ENCODE measurements at places on chromosomes 13 and 19.
A peak's percentile ranks its signal among the peaks of the same experiment; 100 is the strongest.

DNA sequence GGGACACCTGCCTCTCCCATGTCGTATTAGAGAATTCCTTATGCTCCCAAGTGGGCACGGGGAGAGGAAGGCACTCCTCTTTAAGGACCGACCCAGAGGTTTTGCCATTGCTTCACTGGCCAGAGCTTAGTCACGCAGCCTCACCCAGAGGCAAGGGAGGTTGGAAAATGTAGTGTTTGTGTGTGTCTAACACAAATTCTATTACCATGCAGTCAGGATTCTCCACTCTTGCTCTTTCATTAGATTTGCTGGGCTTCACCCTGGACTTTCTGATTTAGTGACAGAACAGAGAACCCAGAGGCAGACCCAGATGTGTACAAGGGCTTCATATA, 14.6 kb upstream of the NCCRP1 start:
- no peak for DNase-seq

GRCh38 chr19:18736415-18737336, 53.2 kb downstream of the CRTC1 start:
- DNase-seq: no peak

DNA sequence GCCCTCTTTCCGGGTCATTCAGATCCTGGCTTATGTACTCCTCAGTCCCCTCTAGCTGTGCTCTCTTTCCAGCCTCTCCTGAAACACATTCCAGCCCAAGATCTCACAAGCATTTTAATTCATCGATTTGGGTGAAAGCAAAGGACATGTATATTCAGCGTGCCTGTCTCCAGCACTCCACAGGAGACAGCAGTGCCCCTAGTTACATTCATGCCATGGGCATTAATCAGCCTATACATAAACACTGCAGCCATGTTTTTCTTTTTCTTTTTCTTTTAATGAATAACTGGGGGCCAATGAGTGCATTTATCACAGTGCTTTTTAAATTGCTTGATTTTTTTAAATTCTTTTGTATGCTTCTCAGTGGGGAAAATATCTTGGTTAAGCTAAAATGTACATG, 199.1 kb downstream of the DCT start:
- DNase-seq: no peak

- peak; percentile 88 for DNase-seq
These were observed 5.8 kb downstream of the FTL start for GRCh38 chr19:48970923-48971395.

GRCh38 chr19:46821512-46822409, 28.9 kb downstream of the AP2S1 start:
- DNase-seq: no peak

DNA sequence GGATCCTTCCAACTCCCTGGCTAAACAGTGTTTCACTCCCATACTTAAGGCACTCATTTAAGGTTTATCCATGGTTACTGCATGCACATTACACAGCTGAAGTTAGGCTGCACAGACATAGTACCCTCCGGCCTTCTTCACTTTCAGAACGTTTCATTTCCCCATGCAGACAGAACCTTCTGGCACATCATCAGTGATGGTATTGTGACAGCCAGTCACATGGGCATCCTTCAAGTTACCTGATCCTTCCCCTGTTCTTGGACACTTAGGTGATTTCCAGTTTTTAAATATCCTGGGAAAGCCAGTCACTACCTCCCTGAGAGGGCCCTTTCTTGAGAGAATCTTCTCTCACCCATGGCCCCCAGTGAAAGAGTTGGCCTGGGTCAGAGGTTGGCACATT, 9.1 kb downstream of the SMIM7 start:
- DNase-seq: no peak

GRCh38 chr13:43303033-43303729, 279.8 kb downstream of the DNAJC15 start:
- peak; percentile 51 for DNase-seq

DNA sequence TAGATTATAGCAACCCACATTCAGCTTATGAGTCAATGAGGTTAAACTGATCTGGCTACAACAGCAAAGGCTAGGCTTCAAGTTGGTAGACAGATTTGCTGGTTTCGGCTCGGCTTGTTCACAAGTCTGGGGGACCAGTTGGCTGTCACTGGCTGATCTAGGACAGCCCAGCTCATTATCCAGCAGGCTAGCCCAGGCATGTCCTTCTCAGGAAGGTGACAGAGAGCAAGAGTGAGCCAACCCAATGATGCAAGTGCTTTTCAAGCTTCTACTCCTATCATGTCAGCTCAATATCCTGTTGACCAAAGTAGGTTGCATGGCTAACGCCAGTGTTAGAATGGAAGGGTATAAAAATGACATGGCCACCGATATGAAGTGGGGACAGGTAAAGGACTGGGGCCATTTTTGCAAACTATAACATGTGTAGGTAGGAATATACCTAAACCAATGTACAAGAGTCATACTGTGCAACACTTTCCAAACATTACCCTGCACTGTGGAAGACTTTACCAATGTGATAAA, 220.9 kb upstream of the SOX21 start:
- DNase-seq: no peak

GRCh38 chr13:66139250-66139649, 1090.9 kb downstream of the PCDH9 start:
- no peak for DNase-seq

GRCh38 chr19:17944301-17944700, 11.5 kb downstream of the CCDC124 start:
- no peak for DNase-seq

GRCh38 chr13:30619731-30620130, 2.0 kb downstream of the USPL1 start:
- no peak for DNase-seq

DNA sequence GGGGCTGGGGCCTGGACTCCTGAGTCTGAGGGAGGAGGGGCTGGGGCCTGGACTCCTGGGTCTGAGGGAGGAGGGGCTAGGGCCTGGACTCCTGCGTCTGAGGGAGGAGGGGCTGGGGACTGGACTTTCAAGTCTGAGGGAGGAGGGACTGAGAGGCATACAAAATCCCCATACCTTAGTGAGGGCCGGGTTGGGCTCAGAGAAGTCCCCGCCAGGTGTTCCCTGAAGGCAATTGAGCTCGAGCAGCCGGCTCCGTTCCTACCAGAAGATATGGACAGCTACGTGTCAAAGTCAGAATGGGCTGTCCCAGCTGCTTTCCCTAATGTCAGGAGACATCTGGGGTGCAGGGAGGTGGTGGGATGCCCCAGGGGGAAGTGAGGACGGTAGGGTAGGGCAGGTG, 9.5 kb downstream of the PHLDB3 start:
- DNase-seq: no peak

- DNase-seq: no peak
These were observed 92.8 kb downstream of the EPSTI1 start for GRCh38 chr13:42899266-42899665.

DNA sequence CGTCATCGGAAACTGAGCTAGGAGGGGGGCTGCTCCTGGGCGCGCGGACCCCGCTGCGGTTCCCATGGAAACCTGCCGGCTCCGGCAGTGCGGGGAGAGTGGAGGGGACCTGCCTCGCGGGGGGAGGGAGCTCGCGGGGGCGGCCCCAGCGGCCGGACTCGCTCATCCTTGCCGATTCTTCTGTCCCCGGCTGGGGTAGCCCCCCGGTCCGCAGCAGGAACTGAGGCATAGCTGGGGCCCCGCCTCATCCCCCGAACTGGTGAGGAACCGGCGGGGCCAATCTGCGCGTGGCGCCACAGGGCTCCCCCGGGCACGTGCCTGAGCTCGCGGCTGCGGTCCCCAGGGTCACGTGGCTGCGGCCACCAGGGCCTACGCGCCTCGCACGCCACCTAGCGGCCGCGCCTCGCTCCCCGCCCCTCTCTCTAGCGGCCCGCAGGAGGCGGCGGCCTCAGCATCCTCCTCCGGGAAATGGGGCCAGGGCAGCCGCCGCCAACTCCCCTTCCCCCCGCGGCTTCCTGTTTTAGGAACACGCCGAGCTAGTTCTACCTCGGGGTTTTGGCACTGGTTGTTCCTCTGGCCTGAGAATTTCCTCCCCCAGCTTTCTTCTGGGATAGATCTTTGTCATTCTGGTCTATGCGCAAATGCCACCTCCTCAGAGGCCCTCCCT, 1.7 kb upstream of the ELAVL3 start:
- peak; percentile 76 for DNase-seq

- DNase-seq: no peak
These were observed 53.7 kb downstream of the DPF1 start for GRCh38 chr19:38170334-38170733.

DNA sequence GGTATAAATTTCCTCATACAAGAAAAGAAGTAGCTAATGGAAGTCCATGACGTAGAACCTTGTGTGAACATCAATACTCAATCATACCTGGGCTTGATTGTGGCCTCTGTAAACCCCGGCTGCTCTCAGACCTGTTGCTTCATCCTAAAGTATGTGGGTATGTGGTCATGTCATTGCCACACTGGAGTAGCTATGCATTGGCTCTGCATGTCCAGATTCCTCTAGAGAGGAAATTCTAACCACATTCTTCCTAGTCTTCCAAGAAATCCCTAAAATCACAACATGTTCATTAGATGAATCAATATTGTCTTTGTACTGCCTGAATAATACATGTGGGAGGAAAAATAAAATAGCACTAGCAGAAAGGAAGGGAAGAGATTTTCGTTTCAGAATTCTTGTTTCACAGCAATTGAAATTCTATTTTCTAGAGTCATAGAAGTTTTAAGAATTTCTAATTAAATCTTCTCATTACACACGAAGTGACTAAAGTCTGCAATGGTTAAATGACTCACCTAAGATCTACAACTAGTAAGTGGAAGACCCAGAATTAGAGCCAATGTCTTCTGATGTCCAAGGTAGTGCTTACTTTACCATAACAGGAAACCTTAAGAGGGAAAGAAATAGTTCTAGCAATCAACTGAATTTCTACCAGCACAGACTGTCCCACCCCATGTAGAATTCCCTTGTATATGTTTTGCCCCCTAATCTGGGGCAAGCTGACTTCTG, 28.0 kb downstream of the RXFP2 start:
- DNase-seq: no peak

GRCh38 chr19:43482193-43482592, 16.8 kb upstream of the LYPD3 start:
- DNase-seq: no peak

GRCh38 chr19:33456845-33457220, 64.8 kb downstream of the PEPD start:
- no peak for DNase-seq

GRCh38 chr13:57925250-57925649, 293.7 kb downstream of the PCDH17 start:
- no peak for DNase-seq

DNA sequence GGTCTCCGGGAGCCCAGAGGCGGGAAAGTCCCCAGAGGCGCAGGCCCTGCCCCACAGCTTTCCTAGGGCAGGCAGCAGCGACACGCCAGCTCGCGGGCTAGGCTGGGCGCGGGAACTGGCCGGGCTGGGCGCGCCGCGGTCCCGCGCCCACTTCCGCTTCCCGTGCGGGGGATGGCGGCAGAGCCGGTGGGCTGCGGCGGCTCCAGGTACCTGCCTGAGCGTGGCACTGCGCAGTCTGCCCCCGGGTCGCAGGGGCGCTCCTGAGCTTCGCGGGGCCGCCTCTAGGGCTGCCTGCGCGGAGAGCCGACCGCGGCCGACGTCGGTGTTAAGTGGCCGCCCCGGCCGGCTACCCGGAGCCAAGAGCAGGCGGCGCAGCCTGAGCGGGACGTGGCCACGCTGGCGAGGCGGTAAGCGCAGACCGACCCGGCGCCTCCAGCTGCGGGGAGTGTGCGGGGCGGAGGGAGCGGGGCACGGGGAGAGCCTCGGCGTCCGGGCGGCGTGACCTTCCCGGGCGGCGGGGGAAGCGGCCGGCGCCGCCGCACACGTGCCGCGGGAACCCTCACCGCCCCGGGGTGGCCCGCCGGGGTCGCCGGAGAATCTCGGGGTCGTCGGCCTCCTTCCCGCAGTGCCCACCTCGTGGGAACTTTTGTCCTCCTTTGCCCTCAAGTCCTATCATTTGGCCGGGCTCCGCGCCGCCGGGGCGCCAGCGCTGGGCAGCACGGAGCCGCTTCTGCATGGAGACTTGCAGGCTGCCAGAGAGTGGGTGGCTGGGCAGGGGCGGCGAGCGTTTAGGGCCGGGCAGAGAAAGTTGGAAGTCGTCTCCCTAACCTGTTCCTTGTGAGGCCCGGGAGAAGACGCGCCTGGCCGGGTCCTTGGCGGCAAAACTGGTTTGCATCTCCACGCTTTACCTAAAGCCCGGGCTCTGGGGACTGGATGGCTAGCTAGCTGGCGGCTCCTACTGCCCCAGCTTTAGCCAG, 31.4 kb upstream of the MPHOSPH8 start:
- DNase-seq: peak; percentile 24

DNA sequence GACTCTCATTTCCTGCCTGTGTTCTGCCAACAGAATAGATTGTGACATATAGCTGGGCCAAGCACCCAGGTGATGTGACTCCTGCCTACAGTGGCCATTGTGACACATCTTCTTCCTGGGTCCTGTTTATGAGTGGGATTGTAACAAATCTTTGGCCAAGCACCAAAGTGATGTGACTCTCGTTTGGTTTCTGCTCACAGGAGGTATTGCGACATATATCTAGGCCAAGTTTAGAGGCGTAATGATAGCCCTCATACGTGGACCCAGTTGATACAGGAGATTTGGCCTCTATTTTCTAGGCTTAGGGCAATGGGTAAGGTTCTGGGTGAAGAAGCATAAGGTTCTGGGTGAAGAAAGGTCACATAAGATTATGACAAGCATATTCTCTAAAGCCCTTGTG, 76.2 kb downstream of the ZNF208 start:
- DNase-seq: no peak

GRCh38 chr19:38044267-38045111, 137.5 kb downstream of the SIPA1L3 start:
- no peak for DNase-seq

- no peak for DNase-seq
These were observed 54.1 kb downstream of the WDFY2 start for GRCh38 chr13:51638216-51638871.

DNA sequence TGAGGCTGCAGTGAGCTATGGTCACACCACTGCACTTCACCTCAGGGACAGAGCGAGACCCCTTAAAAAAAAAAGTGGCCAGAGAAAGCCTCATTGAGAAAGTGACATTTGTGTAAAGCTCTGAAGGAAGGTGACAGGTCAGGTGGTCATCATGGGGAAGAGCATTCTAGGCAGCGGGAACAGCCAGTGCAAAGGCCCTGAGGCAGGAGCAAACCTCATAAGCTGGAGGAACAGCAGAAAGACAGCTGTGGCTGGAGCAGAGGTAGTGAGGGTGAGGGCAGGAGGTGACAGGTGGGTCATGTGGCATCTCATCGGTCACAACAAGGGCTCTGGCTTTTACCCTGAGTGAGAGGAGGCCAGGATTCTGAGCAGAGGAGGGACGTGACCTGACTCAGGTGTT, 64.4 kb downstream of the RYR1 start:
- DNase-seq: no peak

- DNase-seq: no peak
These were observed 822 bp upstream of the RFXAP start for GRCh38 chr13:36817996-36818803.

DNA sequence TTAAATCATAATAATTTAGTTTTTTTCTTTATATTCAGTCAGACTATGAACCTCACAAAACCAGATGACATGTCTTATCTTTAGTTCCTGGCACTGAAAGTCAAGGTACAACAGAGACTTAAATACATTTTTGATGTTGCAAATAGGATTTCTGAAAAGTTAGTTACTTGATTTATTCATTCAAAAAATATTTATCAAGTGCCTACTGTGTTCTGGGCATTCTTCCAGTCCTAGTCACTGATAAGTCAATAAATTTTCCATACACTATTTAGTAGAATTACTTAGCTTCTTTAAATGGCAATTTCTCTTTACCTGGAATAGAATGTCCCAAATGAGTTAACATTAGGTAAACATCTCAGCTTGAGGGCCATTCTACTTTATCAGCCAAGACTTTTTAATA, 938.3 kb upstream of the PCDH9 start:
- DNase-seq: no peak

- DNase-seq: no peak
These were observed 7.9 kb upstream of the RASA3 start for GRCh38 chr13:114140131-114140905.

- DNase-seq: no peak
These were observed 392.7 kb upstream of the ZNF507 start for GRCh38 chr19:31952693-31953092.

All from mesothelial cell of epicardium (in vitro differentiated cells).